Activated T-helper 17 cell treated with anti-CD3 and anti-CD28 coated beads, Interleukin-2, amount 50 U/mL, for 72 hours (primary cell): ENCODE measurements at places on chromosomes 2 and 18.

- no peak for ATAC-seq
Measured at GRCh38 chr2:170972296-170973224, 43.5 kb downstream of the GORASP2 start.

DNA sequence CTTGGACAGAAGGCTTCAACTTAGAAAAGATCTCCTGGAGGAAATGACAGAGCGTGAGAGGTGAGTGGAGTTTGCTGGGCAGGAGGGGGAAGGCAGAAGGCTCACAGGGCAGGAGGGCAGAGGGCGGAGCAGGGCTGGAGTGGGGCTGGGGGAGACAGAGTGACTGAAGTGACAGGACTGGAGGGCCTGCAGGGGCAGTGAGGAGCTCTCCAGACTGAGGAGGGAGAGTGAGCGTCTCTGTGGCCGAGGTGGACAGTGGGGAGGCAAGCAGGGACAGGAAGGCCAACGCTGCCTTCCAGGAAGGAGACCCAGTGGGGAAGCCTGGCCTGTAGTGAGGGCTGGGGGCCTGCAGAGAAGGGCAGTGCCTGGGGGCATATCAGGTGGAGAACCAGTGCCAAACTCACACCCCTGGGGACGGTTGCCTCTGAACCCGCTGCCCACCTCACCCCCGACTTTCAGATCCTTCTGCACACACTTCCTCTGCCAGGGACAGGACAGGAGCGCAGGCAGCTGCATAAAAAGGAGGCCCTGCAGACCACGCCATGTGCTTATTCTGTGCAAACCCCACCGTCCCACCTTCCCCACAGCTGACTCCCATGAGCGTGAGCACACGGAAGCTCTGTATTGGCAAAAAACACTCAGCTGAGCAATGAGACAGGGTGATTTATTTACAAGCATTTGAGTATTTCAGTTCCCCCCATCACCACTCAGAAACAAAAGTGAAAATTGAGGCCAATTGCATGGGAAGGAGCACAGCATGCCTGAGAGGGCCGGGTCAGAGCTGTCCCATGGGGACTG lies 244.3 kb downstream of the FAM210A start:
- no peak for ATAC-seq

GRCh38 chr2:157929871-157930667 lies 53.9 kb upstream of the ACVR1 start:
- no peak for ATAC-seq

- peak; percentile 81 for ATAC-seq
Measured at GRCh38 chr2:181457121-181457740, at the start of gene ITGA4. ITGA4 (plus strand) TSS chr2:181457386; CDS start chr2:181457655, 269 bp downstream.

GRCh38 chr2:1701556-1702185 lies 42.6 kb downstream of the PXDN start:
- no peak for ATAC-seq

- ATAC-seq = no peak
Measured at GRCh38 chr2:41930807-41931566, 116.8 kb upstream of the PKDCC start.
